CD4-positive, alpha-beta T cell (primary cell): ENCODE measurements at places on chromosomes 4 and X.

- DNase-seq, result no peak
These were observed 89.9 kb downstream of the PLS3 start for GRCh38 chrX:115650916-115651315.

DNA sequence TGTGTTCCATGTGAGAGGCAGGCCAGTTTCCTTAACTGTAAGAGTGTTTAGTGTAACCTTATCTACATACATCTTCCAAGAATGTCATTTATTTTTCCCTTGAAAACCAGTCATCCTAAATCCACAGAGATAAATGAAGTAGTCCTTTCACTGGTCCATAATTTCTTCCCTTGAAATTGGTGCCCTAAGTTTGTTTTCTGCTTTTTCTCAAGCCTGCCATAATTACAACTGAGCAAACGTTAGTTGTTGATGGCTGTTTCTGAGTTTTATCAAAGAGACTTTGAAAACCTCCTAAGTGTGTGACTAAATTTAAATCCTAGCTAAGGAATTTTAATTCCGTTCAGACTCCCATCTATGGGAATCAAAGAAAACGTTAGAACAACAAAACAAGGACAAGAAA is 3.6 kb upstream of the TDO2 start:
- no peak for DNase-seq

GRCh38 chr4:55635741-55636655 is at the start of gene NMU:
TSS of gene NMU (minus strand) at chr4:55636298. CDS start at chr4:55636192, 106 bp downstream.
- no peak for DNase-seq

DNA sequence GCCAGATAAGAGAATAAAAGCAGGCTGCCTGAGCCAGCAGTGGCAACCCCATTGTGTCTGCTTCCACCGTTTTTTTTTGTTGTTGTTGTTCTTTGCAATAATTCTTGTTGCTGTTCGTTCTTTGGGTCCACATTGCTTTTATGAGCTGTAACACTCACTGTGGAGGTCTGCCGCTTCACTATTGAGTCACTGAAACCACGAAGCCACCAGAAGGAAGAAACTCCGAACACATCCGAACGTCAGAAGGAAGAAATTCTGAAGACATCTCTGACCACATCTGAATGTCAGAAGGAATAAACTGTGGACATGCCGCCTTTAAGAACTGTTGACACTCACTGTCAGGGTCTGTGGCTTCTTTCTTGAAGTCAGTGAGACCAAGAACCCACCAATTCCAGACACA is 110.5 kb downstream of the PCDH18 start:
- DNase-seq, result no peak

GRCh38 chrX:136176399-136176825 is 29.1 kb downstream of the FHL1 start:
- DNase-seq, result no peak

GRCh38 chr4:15888515-15888914 is 50.0 kb downstream of the FGFBP1 start:
- no peak for DNase-seq

DNA sequence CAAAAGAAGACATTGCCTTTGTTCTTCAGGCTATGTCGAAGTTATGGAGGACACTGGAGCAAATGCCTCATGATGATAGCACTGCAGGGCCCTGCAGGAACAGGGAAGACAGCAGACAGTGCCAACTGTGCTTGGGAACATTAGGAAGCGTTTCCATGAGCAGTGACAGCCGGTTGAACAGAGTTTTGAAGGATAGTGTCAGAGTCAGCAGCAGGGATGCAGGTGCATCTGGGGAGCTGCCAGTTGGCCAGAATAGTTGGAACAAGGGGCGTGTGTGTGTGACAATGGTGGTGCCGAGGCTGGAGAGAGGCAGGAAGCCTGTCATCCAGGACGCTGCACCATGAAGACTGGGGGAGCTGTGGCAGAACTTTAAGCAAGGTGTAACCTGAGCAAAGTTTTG is 88.6 kb downstream of the SHROOM3 start:
- no peak for DNase-seq

DNA sequence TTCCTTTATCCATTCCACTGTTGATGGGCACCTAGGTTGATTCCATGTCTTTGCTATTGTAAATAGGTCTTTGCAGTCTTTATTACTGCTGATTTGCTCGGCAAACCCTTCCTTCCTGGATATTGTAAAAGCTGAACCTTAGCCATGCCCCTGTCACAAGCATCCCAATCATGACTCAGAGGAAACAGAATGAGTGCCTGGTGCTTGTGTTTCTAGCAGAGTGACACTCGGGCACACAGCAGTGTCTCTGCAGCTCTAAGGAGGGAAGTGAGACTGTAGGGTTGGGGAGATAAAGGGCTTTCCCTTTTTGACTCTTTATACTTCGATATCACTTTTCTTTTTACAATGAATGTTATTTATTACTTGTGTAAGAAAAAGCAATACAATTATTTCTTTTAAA is 83.3 kb downstream of the AKAP4 start:
- DNase-seq, result no peak

- no peak for DNase-seq
These were observed 704 bp downstream of the FAM114A1 start for GRCh38 chr4:38868059-38868960.

DNA sequence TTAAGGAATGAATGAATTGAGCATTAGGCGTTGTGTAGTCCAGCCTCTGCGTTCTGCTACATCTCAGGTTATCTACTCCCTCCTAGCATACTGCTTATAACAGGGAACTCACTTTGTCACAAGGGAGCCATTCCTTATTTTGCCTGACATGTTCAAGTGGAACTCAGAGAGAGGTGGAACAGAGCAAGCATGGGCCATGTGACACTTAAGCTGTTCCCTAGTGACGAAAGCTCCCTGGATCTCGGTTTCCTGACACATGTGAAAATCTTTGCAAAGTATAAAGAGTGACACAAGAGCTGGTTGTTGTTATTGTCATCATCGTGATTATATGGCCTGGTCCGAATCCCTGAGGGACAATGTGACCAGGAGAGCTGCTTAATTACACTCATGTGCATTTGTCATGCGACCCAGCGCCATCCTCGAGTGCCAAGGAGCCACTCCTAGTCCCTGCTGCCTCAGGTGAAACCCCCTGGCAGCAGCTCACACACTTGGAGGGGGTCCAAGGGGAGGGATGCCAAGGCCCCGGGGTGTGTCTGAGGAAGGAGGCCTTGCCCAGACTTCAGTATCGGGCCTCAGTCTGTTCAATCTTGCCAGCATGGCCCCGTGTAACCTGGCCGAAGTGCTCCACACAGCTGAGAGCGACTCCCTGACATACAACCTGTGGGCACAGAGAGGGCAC is 98.5 kb upstream of the MAP3K15 start:
- DNase-seq, result no peak

- DNase-seq, result no peak
These were observed 54.8 kb upstream of the SRD5A3 start for GRCh38 chr4:55291227-55291640.

- DNase-seq, result no peak
These were observed 184.1 kb downstream of the DCHS2 start for GRCh38 chr4:154307451-154307850.

DNA sequence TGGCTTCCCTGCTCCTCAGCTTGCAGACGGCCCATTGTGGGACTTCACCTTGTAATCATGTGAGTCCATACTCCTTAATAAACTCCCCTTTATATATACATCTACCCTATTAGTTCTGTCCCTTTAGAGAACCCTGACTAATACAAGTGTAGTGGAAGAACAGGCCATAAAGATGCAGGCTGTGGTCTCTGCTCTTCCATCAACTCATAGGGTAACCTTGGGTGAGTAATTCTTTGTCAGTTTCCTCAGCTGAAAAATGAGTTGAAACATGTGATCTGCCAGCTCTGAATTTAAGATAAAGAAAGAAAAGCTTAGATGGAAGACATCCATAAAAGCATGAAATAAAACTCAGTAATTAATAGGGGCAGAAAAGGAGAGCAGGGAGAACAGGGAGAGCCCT is 103.6 kb downstream of the ENOX2 start:
- DNase-seq, result no peak

GRCh38 chrX:21996872-21997455 is 35.2 kb upstream of the PHEX start:
- peak; percentile 23 for DNase-seq

DNA sequence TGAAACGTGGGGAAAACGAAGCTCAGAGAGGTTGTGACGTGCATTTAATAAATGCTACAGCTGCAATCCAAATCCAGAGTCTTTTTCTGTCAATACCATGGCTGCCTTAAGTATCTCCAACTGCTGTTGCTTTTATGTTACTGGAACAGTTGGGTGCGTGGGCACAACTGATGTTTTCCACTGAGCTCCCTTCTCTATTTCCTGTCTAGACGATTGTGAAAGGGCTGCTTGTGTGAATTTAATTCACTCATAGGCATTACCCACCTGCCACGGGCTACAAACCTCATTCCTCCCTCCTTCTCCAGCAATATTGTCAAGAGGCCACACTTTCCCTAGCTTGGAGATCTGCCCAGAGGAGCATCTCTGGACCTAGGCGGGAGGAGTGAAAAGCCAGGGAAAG is 526.0 kb downstream of the MID1IP1 start:
- peak; percentile 36 for DNase-seq

DNA sequence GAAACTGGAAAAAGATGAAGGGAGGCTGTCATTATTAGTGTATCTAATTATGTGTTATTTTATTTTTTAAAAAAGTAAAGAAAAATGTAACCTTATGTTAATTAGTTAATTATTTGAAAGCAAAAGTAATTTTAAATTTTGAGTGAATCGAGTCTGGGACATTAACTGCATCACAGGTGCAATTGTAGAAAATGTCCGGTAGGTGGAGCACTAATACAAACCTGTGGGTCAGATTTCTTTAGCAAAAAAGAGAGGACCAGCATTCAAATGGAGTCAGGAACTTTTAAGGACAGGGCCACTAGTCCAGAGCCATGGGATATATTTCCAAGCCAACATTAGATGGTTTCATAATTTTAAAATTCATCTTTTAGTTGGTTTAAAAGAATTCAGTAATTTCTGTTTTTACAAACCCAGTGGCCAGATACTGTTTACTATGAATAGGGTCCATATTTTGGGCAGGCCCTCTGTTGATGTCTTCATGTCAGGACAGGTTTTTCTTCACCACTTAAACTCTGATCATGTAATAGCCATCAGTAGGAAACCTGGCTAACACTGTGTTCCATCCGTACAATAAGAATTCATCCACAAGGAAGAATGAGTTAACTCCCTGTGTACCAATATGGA is 27.2 kb downstream of the BST1 start:
- DNase-seq, result no peak

- no peak for DNase-seq
These were observed 23.3 kb downstream of the TLR8 start for GRCh38 chrX:12929701-12930100.

DNA sequence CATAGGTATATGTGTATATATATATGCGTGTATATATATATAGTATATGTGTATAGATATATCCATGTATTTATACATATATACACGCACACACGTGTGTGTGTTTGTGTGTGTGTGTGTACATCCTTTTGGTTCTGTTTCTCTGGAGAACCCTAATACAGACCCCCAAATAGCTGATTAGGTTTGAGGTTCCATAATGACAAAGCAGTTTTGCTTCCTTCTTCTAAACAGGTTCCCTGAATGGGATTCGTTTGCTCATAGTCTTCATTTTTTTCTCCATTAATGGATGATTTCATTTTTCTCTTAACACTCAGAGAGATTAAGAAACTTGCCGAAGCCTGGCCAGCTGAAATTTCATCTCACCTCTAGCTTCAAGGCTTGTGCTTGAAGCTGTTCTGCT is 234.0 kb upstream of the BCOR start:
- DNase-seq, result no peak

GRCh38 chr4:82172186-82172585 is 201.6 kb downstream of the HNRNPD start:
- DNase-seq, result no peak

DNA sequence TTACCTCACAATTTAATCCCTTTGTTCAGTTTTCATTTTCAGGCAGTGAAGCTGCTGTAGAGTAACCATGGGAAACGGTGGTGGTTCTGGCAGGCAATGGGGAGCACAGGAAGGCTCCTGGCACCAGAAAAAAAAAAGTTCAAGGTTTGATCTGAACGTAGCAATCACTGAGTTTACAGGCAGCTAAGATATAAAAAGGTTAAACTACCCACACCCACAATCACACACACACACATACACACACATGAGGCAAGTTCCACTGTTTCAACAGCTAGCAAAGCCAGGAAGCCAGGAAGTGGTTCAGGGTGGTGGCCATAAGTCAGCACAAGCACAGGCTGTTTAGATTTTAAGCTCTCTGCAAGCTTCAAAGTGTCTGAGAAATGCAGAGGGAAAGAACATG is at the start of gene SULT1B1:
TSS of gene SULT1B1 (minus strand) at position 166 of the 400 bp plus-strand sequence. CDS start 5,403 bp downstream, outside the sequence.
- DNase-seq, result peak; percentile 72

DNA sequence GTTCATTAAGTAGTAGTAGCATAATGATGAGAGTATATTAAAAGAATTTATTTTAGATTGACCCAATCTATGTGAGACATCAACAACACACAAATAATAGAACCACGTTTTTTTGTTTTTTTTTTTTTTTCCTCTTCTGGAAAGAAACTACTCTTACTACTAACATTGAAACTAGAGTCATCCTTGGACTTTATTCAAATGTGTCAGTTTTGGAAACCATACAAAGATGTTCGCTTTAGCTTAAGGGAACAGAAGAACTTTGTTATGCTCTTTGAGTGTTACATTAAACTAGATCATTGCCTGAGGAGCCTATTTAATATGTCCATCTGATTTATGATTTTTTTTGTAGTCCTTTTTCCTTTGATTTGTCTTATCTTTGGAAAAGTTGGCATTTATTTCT is 166.7 kb downstream of the RPA4 start:
- DNase-seq, result no peak

GRCh38 chrX:13360146-13360545 is 40.3 kb upstream of the ATXN3L start:
- DNase-seq, result peak; percentile 5

GRCh38 chrX:130110379-130111219 is at the start of gene ELF4:
TSS of gene ELF4 (minus strand) at chrX:130110497. CDS start at chrX:130081330, 29,167 bp downstream.
- peak; percentile 44 for DNase-seq

DNA sequence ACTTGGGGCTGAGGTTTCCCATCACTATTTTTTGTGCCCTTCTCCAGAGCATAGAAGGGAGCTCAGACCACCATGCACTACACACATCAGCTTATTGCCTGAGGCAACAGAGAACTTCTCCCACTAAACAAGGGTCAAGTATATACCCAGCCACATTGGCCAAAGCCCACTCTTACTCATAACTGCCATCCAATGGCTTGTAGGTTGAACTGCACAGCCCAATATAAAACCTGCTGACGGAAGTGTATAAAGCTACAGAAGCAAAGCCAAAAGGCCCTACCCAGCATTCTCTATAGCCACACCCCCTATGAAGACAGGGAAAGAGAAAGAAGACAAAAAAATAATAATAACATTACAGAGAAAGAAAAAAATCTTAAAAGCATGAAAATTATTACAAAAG is 139.7 kb downstream of the LRBA start:
- DNase-seq, result no peak

DNA sequence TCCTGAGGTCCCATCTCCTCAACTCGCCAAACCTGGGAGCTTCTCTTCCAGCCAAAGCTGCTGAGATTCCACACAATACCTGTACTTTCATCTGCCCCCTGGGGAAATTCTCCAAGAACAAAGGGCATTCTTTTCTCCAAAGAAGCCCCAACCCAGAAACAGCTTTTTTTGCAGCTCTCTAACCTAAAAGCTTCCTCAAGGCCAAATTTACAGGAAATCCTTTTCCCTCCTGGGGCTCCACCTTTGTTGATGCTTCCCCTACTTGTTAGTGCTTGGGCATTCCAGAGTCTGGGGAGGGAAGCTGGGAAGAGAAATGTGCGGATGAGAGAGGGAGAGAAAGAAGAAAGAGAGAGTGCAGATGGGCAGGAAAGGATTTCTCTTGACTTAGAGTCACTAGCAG is 24.3 kb downstream of the ZBTB33 start:
- DNase-seq, result no peak

- no peak for DNase-seq
These were observed 345.4 kb upstream of the GATB start for GRCh38 chr4:152106113-152106763.

GRCh38 chr4:108586778-108587177 is 33.6 kb upstream of the RPL34 start:
- no peak for DNase-seq
